ENCODE measurements at places on chromosomes 1 and 21. TPM values are rescaled to one million over a fixed set of nuclear protein-coding genes. Genes with fewer than 3 reads are reported as not detected.

The SPRR1A gene
- total RNA-seq, result not detected

The CFAP107 gene
- not detected for total RNA-seq

The C1orf87 gene
- total RNA-seq, result not detected

The SNRNP40 gene
- 64.4 TPM for total RNA-seq

The RGS13 gene
- total RNA-seq, result not detected

The PRR9 gene
- total RNA-seq, result not detected

The C1QC gene
- total RNA-seq, result not detected

The FGR gene
- total RNA-seq, result not detected

The AGL gene
- 8.1 TPM for total RNA-seq

The FCRL1 gene
- not detected for total RNA-seq

The EEIG2 gene
- total RNA-seq, result 2.8 TPM

The CHD5 gene
- total RNA-seq, result not detected

The C1orf21 gene
- total RNA-seq, result 28.1 TPM

The GIPC2 gene
- total RNA-seq, result 0.15 TPM

The RHBDL2 gene
- total RNA-seq, result not detected

The TRPM2 gene
- total RNA-seq, result 5.7 TPM

The DSCAM gene
- 0.58 TPM for total RNA-seq

The CNR2 gene
- total RNA-seq, result not detected

The IL6R gene
- total RNA-seq, result 13.9 TPM

The NUDT17 gene
- total RNA-seq, result 3.4 TPM

The CCSAP gene
- 3.6 TPM for total RNA-seq

The KRTAP10-11 gene
- not detected for total RNA-seq

The PLA2G2F gene
- total RNA-seq, result not detected

The LMX1A gene
- total RNA-seq, result not detected

The ETNK2 gene
- 15.3 TPM for total RNA-seq

The DCDC2B gene
- total RNA-seq, result not detected

The CD2 gene
- not detected for total RNA-seq

All from glomerular endothelial cell (primary cell).